ENCODE measurements at places on chromosomes 3 and 15. TPM values are rescaled to one million over a fixed set of nuclear protein-coding genes. Genes with fewer than 3 reads are reported as not detected.

The IL17RD gene
- 2.5 TPM for total RNA-seq

The MAGEF1 gene
- 25.6 TPM for total RNA-seq

The IVD gene
- 25.6 TPM for total RNA-seq

The NRG4 gene
- total RNA-seq, result 1.1 TPM

The GPR27 gene
- 8.5 TPM for total RNA-seq

The RBP2 gene
- not detected for total RNA-seq

The IL5RA gene
- not detected for total RNA-seq

The DLEC1 gene
- not detected for total RNA-seq

The TRMT10C gene
- total RNA-seq, result 52.6 TPM

The MYO9A gene
- total RNA-seq, result 21.1 TPM

GRCh38 chr3:89332386-89332785, 225.0 kb downstream of the EPHA3 start:
- no peak for DNase-seq

- no peak for DNase-seq
These were observed 66.3 kb upstream of the CRTC3 start for GRCh38 chr15:90463381-90463780.

GRCh38 chr3:153889905-153890334, 231.3 kb upstream of the ARHGEF26 start:
- no peak for DNase-seq

DNA sequence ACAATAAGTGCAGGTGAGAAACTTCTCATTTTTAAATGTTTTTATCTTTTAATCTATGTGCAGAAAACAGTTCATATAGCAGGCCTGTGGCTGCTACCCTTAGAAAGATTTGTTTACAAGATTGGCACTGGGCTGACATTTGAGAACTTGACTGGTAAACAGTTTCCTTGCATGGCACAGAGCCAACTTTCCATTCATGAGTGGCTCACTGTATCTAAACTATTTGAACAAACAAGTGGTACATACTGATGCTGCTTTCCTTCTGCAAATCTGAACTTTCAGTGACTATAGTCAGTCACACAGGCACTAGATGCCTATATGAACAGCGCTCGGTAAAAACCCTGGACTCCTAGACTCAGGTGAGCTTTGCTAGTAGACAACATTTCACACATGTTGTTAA, 6.3 kb upstream of the GTPBP8 start:
- peak; percentile 17 for DNase-seq

DNA sequence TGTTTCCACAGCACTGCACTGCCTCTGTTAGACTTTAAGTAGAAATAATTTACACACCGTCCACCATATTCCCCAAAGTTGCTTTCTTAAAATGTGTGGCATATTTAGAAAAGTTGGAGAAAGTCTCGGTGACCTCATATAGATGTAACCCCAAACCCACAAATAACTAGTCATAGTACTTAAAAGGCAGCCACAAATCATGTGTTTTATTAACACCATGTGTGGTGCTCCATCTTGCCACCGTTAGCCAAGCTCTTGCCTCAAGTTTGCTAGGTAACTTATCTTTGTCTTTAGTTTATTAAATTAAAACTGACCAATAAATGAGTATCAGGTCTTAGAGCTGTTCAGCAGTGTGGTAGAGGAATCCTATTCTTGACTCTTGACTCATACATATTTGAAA, 257.9 kb downstream of the UBE2E2 start:
- no peak for DNase-seq

DNA sequence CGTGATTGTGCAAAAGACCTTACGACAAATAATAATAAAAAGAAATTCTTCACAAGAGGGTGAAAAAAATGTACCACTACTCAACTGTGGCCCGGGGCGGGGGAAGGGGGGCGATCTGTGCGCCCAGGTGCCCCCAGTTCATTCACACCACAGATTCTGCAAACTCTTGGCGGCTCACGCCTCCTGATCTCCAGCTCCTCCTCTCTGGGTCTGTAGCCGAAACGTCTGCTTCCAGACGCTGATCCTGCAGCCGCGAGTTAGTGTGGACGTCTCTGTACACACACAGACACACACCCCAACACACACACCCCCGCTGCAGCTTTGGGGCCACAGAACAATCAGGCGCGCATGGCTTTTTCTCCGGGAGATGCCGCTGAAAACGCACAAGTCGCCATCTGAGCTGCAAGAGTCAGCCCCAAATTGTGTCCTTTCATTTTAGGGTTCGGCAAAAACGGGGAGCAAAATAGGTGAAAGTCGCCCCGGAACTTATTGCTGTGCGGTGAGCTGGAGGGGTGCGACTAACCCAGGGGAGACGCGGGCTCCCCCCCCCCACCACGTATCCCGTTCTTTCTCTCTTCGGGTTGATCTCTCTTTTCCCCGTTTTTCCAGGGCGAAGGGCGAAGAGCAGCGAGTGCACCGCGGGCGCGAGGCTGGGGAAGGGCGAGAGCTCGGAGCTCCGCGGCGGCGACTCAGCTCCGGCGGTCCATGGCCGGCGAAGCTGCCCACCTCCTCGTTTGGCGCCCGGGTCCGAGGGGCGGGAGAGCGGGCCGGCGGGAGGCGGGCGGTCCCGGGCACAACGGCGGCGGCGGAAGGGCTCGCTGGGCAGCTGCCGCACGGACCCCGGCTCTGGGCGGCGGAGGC, 505 bp upstream of the WNT5A start:
- DNase-seq, result peak; percentile 60

- DNase-seq, result peak; percentile 92
These were observed 14.6 kb upstream of the AHSG start for GRCh38 chr3:186598108-186598784.

GRCh38 chr3:16355828-16356227, 90.8 kb downstream of the OXNAD1 start:
- DNase-seq, result no peak

DNA sequence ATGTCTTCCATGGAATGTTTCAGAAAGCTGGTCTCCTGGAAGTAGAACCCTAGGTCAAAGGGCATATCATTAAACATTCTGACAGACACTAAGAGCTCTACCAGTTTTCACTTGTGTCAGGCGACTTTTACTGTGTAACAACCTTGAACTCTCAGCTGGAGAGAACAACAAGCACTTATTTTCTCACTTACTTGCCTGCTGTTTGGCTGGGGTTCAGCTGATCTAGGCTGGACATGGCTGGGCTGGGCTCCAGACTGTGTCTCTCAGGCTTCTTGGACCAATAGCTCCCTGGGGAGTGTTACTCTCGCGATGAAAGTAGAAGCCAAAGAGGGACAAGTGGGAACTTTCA, 527.3 kb downstream of the SHQ1 start:
- no peak for DNase-seq

DNA sequence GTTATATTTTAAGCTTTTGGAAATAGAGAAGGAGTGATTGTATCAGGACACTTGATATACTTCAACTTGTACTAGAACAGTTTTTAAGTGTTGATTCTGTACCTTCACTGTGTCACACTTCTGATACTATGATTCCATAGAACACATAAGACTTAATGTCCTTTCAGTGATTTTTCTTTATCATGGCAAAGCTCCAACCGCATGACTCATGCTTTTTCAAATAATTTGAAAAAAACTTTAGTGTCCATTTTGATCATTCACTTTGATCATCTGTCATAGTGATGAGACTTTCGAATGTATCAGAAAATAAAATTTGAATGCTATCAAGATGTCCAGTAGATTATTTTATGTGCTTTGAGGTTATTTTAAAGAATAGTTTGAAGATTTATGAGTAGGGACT, 32.0 kb downstream of the AP4E1 start:
- DNase-seq, result no peak

All from MG63 (cell line).